Motor neuron (in vitro differentiated cells): ENCODE measurements at places on chromosomes 5 and 9. TPM values are rescaled to one million over a fixed set of nuclear protein-coding genes. Genes with fewer than 3 reads are reported as not detected.
A peak's percentile ranks its signal among the peaks of the same experiment; 100 is the strongest.

- no peak for ATAC-seq
Measured at GRCh38 chr5:169171515-169171914, 129.4 kb downstream of the SLIT3 start.

DNA sequence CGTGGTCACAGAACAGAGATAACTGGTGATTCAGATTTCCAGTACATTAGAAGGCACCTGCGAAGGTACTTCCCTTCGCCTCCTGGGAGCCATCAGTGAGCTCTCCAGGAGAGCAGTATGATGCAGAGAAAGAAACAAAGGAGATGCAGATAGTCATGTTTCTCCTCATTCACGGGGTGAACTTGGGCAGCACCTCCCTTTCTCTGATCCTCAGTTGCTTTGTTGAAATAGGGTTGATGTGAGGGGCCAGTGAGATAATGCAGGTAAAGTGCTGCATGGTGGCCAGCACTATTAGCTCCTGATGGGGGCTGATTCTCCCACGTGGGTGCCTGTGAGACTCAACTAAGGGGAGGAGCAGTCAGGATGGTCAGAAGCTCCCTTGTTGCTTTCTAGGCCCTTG lies 46.6 kb upstream of the ZNF169 start:
- no peak for ATAC-seq

GRCh38 chr9:95494022-95494415 lies 22.8 kb downstream of the PTCH1 start:
- ATAC-seq, result no peak

DNA sequence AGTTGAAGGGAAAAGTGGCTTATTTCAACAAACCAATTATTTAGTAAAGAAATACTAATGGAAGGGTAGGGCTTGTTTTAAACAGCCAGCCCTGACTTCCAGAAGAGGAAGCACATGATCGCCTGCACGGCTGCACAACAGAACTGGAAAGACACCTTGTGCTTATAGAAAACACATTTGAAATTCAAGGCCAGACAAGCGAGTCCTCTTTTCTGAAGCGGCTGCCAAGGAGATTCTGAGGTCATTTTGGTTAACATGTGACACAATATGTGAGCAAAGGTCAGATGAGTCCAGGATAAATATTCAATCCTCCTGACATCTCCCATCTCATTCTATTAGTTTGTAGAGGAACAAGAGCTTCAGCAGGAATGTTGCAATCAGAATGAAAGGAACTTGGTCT lies 461.4 kb upstream of the ST8SIA4 start:
- peak; percentile 98 for ATAC-seq

Gene TEK
- 0.05 and 0.11 TPM in 2 replicates for total RNA-seq

Gene ECSCR
- not detected in 2 replicates for total RNA-seq

DNA sequence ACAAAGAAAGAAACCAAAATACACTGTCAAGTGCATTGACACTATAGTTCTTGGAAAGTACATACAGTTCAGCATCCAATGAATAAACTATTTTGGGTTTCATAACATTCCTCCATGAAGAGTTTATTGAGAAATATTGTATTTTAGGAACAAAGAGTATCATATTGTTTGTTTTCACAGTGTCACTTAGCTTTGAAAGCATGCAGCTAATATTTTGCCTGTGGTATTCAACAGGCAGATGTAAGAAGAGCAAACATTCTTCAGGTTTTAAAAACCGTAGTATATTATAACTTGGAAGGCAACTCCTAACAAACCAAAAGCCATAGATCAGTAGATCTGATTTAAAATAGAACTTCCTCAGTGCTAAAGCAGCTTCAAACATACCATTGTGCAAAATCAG lies 4.5 kb downstream of the PRELID2 start:
- ATAC-seq, result no peak

- no peak for ATAC-seq
Measured at GRCh38 chr9:127087836-127088235, 34.6 kb downstream of the ANGPTL2 start.

DNA sequence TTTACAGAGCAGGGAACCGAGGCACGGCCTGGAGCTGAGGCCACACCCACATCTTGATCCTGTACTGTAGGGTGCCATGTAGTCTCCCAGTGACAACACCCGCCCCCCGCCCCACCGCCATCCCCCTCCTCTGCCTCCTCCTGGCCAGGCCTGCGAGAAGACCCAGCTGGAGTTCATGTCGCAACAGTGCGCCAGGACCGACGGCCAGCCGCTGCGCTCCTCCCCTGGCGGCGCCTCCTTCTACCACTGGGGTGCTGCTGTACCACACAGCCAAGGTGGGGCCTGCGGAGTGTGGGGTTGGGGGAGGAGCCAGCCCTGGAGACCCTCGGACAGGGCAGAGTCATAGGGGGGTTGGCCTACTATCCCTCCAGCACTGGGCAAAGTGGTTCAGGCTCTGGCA lies 14.5 kb downstream of the ADAMTS13 start:
- ATAC-seq, result no peak

GRCh38 chr9:90288275-90288639 lies 354.4 kb downstream of the DIRAS2 start:
- no peak for ATAC-seq

Gene PHF2
- total RNA-seq, result 26.8 and 27.9 TPM in 2 replicates

- ATAC-seq, result no peak
Measured at GRCh38 chr5:1163366-1163765, 38.0 kb upstream of the SLC6A19 start.

Gene SPATA31E1
- not detected in 2 replicates for total RNA-seq

DNA sequence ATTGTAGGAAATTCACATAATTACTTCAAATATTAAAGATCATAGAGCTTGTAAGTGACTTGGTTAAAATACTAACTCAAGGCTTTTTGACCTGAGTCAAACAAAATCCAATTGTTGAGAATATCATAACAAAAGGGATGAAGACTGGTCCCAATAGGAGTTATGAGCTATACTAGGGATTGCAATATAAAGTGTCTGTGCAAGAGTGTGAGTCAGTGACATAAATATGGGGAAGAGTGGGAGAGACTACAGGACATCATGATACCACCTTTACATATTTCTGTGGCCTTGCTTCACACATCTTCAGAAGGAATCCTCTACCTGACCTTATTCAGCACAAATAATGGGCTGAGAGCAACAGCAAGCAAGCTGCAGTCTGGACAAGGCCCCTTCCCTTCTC lies 180.9 kb upstream of the SLC24A2 start:
- no peak for ATAC-seq

Gene PHF24
- 0.41 and 0.75 TPM in 2 replicates for total RNA-seq

Gene IFNB1
- 0.41 TPM in 1 of 2 replicates, not detected in the other for total RNA-seq

DNA sequence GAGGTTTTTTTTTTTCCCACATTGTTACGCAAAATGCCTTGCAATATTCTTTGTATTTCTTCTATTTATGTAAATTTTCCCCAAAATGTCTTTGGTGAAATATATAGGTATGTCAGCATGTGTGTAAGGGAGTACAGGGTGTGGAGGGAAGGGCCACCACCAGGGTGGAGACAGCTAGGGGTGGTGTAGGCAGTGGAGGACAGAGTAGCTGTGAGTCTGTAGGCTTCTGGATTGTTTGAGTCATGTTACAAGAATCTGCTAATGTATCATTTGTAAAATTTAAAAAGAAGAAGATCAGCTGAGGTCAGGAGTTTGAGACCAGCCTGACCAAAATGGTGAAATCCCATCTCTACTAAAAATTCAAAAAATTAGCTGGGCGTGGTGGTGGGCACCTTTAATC lies 175.5 kb downstream of the NXNL2 start:
- ATAC-seq, result no peak

DNA sequence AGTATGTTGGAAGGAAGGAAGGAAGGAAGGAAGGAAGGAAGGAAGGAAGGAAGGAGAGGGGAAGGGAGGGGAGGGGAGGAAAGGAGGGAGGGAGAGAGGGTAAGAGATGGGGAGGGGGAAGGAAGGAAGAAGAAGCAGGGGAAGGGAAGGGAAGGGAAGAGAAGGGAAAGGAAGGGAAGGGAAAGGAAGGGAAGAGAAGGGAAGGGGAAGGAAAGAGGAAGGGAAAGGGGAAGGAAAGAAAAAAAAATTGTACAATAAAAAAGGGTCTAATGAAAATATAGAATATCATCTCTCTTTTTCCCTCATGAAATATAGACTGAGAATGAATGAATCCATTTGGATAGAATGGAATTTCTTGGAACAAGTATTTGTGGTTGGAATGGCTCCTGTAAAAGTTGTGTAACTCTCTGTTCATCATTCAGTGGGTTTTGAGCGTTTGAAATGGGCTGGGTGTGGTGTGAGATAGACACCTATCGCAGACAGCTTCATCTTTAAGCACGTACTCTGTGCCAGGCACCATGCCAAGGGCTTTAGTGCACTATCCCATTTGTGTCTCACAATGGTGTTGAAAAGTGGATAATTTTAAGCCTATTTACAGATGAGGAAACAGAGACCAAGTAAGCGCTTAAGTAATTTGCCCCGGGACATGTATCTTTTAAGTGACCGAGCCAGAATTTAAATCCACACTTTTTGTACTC lies 11.6 kb upstream of the PAPPA start:
- no peak for ATAC-seq

DNA sequence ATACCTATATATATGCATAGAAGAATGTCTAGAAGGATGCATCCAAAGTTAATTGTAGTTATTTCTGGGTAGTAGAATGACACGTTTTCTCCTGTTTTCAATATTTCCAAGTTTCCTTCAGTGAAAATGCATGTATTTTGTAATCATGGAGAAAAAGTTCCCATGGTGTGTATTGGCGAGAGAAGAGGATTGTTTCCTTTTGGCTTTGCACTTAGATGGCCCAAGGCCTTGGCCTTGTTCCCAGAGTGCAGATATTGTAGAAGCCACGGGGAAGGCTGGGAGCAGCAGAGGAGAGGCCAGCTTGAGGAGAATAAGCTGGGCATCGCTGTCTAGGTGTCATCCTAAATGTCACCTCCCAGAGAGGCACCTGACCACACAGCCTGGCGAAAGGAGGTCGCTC lies 44.0 kb downstream of the IRF1 start:
- ATAC-seq, result peak; percentile 93

DNA sequence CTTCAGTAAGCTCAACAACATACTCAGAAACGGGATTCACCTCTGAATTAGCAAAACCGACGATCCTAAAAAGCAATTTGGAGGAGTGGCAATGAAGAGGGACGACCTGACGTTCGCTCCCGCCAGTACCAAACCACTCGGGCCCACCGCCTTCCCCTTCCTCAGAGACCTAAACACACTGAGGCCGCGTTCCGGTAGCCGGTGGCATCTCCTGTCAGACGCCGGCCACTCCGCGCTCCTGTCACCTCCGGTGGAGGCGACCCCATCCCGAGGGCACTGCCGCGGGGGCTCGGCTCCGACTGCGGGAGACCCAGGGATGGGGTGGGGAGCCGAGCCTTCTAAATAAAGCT lies 617 bp downstream of the PPP6C start:
- ATAC-seq, result peak; percentile 6

GRCh38 chr5:132433141-132433540 lies 57.4 kb downstream of the IRF1 start:
- no peak for ATAC-seq

- peak; percentile 35 for ATAC-seq
Measured at GRCh38 chr5:180330810-180331646, 22.1 kb downstream of the GFPT2 start.

DNA sequence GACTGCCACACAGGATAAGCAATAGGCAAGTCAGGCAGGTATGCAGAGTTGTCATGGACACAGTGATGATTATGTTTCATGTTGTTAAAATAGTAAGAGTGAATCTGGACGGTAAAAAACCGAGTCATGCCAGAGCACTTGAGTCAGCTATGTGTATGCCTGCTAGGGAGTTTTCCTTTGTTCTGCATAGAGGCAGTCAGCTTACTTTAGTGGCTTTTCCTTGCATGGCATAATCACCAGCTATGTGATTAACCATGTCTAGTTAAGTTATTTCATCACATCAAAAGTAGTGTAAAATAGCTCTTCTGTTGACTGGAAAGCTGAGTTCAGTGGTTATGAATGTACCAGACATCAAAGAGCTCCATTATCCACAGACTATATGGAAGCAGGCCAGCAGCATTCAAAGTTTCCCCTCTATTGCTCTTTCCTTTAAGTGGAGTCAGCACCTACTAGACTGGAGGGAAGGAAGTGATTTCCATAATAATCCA lies 989.8 kb downstream of the TLE1 start:
- ATAC-seq, result peak; percentile 72

Gene ACTL7A
- total RNA-seq, result 0.21 and 0.37 TPM in 2 replicates

DNA sequence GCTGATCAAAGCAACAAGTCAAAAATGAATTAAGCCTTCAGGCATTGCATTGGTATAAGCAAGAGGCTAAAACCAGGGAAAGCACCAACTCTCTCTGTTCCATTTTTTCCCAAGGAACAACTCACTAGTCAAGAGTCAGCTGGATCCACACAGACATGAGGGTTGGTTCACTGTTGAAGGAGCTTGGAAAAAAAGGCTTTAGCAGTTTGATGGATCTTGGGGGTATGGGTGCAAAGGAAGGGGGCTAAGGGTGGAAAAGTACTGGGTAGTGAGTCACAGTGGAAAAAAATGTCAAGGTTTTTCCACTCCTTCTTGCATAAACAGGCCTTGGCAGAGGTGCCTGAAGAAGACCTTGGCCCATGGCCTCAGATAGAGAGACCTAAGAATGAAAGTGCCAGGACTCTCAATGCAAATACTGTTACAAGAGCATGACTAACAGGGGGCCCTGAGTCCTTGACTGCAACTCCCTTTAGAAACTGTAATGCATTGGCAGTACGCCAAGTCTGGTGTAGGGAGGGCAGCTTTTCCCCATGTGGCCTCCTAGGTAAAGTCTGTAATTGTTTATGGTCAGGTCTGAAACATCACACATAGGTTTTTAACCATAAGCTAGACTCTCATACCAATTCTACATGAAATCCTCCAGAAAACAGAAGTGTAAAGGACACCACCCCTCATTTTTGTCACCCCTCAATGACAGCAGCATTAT lies 23.7 kb downstream of the ACTL7A start:
- ATAC-seq, result peak; percentile 98

GRCh38 chr5:8347984-8348383 lies 479.0 kb downstream of the MTRR start:
- ATAC-seq, result no peak

Gene TMEM8B
- 7.4 and 9.0 TPM in 2 replicates for total RNA-seq

GRCh38 chr5:102450313-102450990 lies 48.3 kb downstream of the SLCO6A1 start:
- ATAC-seq, result peak; percentile 50

GRCh38 chr5:157713830-157714595 lies 17.2 kb upstream of the THG1L start:
- ATAC-seq, result no peak

DNA sequence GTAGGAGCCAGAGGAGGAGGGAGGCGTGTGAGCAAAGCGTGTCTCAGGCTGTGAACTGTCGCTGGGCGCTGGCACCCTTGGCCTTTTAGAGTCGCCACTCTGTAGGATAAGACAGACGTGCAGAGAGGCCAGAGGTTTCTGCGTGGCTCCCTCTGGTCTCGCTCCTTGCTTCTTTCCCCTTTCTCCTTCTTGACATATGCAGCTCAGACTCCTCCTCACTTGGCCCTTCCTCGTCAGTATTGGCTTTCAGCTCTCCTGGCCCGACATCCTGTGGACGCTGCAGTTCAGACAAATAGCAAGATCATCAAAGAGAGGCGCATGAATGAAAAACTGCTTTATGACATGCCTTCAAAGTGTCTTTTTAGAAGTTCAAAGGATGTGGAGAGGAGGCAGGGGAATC lies 116.8 kb upstream of the SPRY4 start:
- ATAC-seq, result no peak

DNA sequence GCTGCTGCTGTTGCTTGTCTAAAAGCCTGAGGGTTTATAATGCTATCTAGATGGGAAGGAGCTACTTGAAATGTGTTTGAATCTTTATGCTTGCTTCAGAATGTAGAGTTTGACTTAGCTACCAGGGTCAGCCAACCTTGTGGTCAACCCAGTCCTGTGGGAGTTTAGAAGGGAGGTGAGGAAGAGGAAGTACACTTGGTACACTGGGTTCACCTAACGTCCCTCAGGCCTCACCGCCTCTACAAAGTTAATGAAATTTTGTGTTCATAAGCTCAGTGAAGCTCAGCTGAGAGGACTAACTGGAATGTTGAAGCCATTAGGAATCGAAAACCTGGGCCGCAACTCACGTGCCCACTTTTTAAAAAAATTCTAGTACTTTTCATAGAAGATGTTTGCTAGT lies 10.7 kb downstream of the IQGAP2 start:
- no peak for ATAC-seq
